ENCODE measurements at places on chromosomes 2 and 18.

GRCh38 chr2:128494640-128495321 is 176.1 kb upstream of the HS6ST1 start:
- no peak for DNase-seq

DNA sequence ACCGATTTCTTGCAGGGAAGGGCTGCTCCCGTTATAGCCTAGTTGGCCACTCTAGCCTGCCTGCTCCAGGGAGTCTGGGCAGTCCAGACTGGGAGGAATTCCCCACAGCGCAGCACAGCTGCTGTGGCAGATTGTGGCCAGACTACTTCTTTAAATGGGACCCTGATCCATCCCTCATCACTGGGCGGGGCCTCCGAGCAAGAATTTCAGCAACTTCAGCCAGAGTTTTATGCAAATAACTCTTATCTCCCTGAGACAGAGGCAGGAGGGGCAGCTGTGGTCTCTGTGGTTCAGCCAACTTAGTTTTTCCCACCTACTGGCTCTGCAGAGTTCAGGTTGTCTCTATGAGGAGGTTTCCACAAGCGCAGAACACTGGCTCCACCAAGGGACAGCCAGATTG is 1583.2 kb downstream of the SUCLG1 start:
- DNase-seq: no peak

- no peak for DNase-seq
Measured at GRCh38 chr18:74669136-74669798, 71.6 kb downstream of the ZNF407 start.

DNA sequence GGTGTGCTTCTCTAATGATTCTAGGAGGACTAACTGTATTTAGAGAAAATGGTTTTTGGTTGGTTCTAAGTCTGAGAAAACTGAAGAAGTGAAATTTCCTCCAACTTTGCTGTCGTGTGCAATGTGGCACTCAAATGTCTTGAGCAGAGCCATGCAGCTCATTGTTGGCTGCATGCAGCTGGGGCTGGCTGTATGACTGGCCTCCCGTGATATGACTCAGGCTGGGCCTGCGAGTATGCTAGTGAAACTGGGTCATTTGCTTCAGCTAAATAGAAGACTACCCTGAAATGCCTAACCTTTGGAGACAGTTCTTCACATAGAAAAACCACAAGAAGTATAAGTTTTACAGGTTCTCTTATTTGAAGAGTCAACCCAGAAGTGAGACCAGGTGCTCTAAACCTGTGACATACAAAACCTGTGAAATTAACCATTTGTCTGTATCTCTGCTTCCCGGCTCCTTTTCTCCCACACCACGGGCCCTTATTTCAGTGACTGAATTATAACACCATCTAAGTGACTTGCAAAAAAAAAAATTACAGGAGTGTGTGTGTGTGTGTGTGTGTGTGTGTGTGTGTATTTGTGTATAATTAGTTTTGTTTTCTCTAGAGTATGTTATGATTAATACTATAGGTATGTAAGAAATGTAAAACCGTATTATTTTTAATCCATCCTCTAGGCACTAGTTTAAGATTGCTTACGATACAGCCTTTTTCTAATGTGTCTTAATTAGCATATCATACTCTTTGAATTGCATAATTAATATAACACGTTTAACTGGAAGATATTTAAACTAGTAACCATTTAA is 15.9 kb downstream of the POLI start:
- DNase-seq: peak; percentile 5

DNA sequence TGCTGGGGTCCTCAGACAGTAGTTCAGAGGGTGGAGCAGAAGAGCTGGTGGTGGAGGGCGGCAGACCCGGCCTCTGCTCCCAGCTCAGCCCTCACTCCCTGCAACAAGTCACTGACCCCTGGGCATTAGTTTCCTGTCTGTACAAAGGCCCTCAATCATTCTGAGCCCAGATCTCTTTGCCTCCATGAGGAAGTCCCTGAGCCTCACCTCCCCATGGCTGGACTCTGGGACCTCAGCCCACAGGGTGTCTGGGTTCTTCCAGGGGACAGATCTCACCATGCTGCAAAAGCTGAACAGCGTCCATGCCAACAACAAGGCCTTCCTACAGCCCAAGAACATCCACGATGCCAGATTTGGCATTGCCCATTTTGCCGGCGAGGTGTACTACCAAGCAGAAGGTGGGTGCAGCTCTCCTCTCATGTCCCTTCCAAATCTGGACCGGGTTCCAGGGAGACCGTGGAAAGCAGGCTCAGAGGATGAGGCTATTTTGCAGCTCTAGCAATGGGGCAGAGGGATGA is 49.1 kb downstream of the MYO7B start:
- no peak for DNase-seq

GRCh38 chr18:57480733-57481132 is 45.6 kb downstream of the ONECUT2 start:
- no peak for DNase-seq

DNA sequence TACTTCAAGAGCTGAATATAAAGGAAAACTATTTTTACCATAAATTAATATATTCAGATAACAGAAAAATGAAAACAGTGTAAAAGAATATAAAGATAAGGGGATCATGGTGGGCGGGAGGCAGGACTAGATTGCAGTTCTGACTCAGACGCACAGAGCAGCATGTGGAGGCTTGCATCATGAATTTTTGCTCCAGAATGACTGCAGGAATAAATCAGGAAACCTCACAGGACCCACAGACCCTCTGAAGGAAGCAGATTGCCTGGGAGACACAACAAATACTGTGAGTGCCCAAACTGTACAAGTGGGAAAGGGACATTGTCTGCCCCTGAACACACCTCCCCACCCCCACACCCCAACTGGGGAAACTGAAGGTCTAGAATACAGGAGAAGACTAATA is 19.2 kb upstream of the SIGLEC15 start:
- DNase-seq: no peak

GRCh38 chr18:70354080-70354479 is 65.2 kb downstream of the SOCS6 start:
- no peak for DNase-seq

- no peak for DNase-seq
Measured at GRCh38 chr2:150971910-150972309, 289.8 kb downstream of the RBM43 start.

- DNase-seq: no peak
Measured at GRCh38 chr2:9807056-9807455, 36.2 kb upstream of the TAF1B start.

Data from SW 1271 (cell line).